ENCODE measurements at places on chromosomes 11 and 22.

- peak; percentile 9 for DNase-seq
These were observed 522.3 kb downstream of the BRD1 start for GRCh38 chr22:49305214-49305965.

GRCh38 chr11:83389975-83390374 lies 103.8 kb upstream of the CCDC90B start:
- no peak for DNase-seq

DNA sequence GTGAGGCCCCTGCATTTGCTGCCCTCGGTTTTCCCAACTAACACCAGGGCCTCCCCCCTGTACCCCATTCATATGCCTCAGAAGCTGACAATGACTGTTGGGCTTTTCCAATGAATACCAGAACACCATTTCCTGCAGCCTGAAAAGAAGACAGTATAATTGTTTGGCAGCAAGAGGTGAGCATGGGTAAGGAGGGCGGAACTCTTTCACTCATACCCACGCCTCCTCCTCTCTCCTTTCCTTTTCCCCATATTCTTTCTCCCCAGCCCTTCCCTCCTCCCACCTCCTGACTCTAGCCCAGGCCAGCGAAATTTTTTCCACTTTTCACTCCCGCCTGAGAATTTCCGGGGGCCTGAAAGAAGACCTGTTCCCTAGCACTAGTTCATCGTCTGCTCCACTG lies 58.0 kb upstream of the CHST1 start:
- DNase-seq: no peak

DNA sequence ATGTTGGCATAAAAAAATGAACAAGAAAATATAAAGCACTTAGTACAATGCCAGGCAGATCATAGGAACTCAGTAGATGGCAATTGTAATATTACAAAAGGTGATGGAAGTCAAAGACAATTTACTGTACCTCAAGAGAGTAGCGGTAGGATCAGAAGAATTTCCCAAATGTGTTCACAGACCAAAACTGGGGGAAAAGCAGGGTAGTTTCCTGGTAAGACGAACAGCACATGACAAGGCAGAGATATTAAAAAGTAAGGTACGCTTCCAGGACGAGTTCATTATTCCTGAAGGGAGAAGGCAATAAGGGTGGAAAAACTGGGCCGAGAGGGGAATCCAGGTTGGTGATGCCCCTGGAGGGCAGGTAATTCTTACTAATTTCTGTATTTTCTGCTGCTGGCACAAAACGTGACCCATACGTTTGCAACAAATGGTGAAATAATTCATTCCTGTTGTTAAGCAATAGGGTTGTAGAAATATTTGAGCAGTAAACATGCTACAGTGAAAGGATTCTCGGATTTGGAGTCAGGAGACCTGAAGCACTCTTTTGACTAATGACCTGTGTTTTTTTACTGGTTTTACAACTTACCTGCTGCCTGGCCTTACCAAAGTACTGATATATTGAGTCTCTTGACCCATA lies 786 bp upstream of the ANKRD42 start:
- no peak for DNase-seq

DNA sequence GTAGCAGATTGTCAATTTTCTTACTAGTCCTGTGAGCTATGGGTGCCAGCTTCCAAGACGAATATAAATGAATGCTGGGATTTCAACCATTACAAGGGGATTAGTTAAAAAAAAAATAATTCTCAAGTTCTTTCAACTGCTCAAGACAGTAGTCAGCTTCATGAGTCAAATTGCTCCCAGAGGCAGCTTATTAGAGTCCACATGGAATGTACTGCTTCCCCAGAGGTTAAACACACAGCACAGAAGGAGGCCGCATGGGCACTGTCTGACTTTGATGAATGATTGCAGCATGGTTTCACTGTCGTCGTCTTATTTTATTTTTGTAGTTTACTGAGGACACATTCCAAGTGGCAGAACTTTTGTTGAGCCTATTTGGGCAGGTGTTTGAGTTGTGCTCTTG lies 563.2 kb downstream of the TMEM135 start:
- no peak for DNase-seq

GRCh38 chr11:118306556-118306955 lies 2.0 kb downstream of the CD3E start:
- DNase-seq: no peak

GRCh38 chr22:35526333-35526979 lies 14.2 kb upstream of the RASD2 start:
- DNase-seq: no peak

- DNase-seq: no peak
These were observed 11.9 kb downstream of the B3GNT6 start for GRCh38 chr11:77046060-77046501.

DNA sequence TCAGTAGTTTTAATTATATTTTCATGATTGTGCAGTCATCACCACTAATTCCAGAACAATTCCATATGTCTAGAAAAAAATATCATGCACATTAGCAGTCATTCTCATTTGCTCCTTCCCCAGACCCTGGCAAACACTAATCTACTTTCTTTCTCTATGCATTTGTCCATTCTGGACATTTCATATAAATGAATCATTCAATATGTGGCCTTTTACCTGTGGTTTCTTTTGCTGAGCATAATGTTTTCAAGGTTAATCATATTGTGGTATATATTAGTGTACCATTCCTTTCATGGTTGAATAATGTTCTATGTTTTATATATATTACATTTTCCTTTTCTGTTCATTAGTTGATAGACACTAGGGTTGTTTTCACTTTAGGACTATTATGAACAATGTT lies 811.1 kb upstream of the RAG2 start:
- DNase-seq: no peak

GRCh38 chr11:15911377-15912044 lies 444.8 kb downstream of the SOX6 start:
- DNase-seq: no peak

- DNase-seq: no peak
These were observed 71.5 kb upstream of the VSTM5 start for GRCh38 chr11:93921695-93922468.

GRCh38 chr11:70027451-70027850 lies 50.7 kb upstream of the ANO1 start:
- DNase-seq: no peak

Data from stimulated activated CD8-positive, alpha-beta memory T cell treated with anti-CD3 and anti-CD28 coated beads, Interleukin-15, amount 100 ng/mL, for 4 hours (primary cell).